H9 (cell line): ENCODE measurements at places on chromosomes 5 and 9. TPM values are rescaled to one million over a fixed set of nuclear protein-coding genes. Genes with fewer than 3 reads are reported as not detected.

DNA sequence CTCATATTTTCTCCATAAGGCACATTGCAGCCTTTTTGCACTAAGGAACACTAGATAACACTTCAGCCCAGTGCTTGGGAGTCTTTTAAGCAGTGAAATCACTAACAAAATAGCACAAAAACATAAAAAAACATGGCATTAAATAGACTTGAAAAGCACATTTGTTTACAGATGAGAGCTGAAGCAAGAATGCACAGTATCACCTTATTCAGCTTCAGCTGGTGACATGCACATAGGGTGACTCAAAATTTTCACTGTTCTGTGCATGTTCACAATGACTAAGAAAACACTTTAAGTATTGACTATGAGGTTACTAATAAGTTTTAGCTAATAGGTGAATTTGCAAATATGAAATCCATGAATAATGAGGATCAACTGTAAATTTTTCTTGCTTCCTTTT lies 293.9 kb upstream of the TARS1 start:
- DNase-seq, result no peak
- no peaks in the 10 kb centered on the region for H3K4me1 ChIP-seq
- H3K36me3 ChIP-seq, result no peaks in the 10 kb centered on the region
- H3K27me3 ChIP-seq, result no peaks in the 10 kb centered on the region

GRCh38 chr5:69415584-69415958 lies 655 bp downstream of the MARVELD2 start:
- peak overlapping the region; percentile 63 for H3K27ac ChIP-seq
- peak; percentile 43 for DNase-seq

NSUN2 gene
- total RNA-seq, result 115 and 116 TPM in 2 replicates

- DNase-seq, result no peak
- no peaks in the 10 kb centered on the region for H3K27me3 ChIP-seq
- H3K4me3 ChIP-seq, result no peak overlapping the region
These were observed 128.3 kb downstream of the C5orf15 start for GRCh38 chr5:133840168-133840567.

- H3K4me3 ChIP-seq, result no peak overlapping the region
- H3K27ac ChIP-seq, result no peak overlapping the region
- DNase-seq, result no peak
- H3K4me1 ChIP-seq, result peaks cover 4% of the 10 kb centered on the region; the same call in 1 of the 2 replicates
These were observed 61.5 kb downstream of the CRB2 start for GRCh38 chr9:123417289-123418051.

- DNase-seq, result no peak
- H3K36me3 ChIP-seq, result no peaks in the 10 kb centered on the region
- no peaks in the 10 kb centered on the region for H3K27me3 ChIP-seq
- H3K27ac ChIP-seq, result no peak overlapping the region
- no peaks in the 10 kb centered on the region for H3K4me1 ChIP-seq
These were observed 32.9 kb upstream of the GPR151 start for GRCh38 chr5:146548781-146549449.

DNA sequence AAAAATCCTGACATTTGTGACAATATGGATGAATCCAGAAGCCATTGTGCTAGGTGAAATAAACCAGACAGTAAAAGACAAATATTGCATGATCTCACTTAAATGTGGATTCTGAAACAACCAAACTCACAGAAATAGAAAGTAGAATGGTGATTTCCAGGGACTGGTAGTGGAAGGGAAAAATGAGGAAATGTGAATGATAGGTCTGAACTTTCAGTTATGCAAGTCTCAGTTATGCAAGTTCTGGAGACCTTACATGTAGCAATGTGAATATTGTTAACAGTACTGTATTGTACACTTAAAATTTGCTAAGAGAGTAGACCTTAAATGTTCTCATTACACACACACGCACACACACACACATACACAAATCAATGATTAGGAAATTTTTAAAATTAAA lies 84.9 kb downstream of the SLCO4C1 start:
- H3K4me3 ChIP-seq, result no peak overlapping the region
- H3K27me3 ChIP-seq, result peaks cover 2% of the 10 kb centered on the region; the same call in 1 of the 2 replicates
- no peaks in the 10 kb centered on the region; the same call in 1 of the 2 replicates for H3K4me1 ChIP-seq
- no peaks in the 10 kb centered on the region for H3K36me3 ChIP-seq
- no peak overlapping the region for H3K27ac ChIP-seq

DNA sequence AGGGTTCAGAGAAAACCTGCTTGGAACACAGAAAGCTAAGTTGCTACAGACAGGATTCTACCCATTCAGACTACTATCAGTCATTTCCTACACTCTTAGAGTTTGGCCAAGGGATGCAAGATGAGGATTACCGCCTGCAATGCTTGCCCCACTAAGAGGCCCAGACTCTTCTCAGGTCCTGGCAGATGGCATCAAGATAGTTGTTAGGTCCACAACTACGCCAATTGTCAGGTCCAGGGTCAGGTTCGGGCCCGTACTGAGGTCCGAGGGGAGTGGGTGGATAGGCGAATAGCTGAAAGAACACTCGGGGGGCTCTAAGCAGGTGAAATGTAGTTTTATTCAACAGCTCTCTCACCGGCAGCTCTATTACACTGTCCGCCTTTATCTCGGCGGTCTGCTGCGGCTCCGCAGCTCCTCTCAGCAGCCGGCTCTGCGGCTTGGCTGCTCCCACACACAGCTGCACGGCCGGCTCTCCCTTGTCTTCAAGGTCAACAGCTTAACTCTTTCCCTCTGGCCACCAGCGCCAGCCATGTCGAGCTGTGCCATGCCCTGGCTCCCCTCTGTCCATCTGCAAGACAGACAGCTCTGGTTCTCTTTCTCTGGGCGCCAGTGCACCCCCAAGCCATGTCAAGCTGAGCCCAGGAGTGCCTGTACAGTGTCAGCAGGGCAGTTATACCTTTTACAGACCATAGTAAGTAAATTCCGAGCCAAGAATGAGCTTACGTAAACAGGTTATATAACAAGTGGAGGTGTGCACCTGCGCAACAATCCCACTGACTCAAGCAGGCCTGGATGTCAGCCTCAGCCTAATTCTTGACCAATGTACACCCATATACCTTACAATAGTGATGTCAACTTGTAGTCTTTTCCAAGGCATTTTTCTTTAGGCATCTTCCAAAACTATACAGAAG lies 24.0 kb downstream of the ENC1 start:
- DNase-seq, result no peak
- H3K4me3 ChIP-seq, result no peak overlapping the region
- H3K4me1 ChIP-seq, result no peaks in the 10 kb centered on the region
- peaks cover 7% of the 10 kb centered on the region; the same call in 1 of the 2 replicates for H3K36me3 ChIP-seq
- H3K27me3 ChIP-seq, result no peaks in the 10 kb centered on the region

IFNK gene
- not detected in 2 replicates for total RNA-seq

KIF24 gene
- 3.7 and 4.0 TPM in 2 replicates for total RNA-seq

DNA sequence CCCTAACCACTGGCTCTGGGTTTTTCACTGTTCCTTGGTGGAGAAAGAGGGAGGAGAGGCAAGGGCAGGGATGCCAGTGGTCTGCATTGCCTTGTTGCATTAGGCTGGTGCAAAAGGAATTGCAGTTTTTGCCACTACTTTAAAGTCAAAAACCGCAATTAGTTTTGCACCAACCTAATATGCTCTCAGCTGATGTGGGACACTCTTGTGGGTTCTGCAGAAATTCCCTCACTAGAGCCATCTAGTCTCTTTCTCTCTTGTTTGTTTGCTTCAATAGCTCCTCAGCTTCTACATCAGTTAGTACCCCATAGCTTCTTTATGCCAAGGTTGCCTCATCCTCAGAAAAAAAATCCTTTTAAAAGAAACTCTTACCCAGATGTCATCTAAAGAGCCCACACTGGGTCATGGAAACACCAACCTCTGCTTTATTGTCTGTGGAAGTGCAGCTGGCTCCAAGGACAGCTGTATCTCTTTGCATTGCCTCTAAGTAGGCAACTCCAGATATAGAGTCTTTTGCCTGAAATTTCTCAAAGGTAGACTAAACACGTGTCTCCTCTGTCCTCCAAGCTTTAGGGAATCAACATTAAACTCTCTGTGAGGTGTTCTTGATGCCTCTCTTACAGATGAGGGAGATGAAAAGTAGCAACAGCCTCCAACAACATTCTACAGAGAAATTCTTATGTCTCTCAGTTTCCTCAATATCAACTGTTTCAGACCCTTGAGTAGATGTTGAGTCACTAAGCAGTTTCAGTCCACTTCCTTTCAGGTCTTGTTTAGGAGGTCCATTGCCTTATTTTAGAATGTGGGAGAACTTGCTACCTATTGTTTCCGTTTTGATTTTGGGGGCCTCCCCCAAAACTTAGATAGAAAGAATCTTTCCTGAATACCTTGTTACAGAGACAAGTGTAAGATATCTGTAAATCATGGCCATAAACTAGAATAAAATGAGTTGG lies 84.9 kb upstream of the MEF2C start:
- no peak overlapping the region for H3K4me3 ChIP-seq
- no peaks in the 10 kb centered on the region for H3K36me3 ChIP-seq
- no peak for DNase-seq
- H3K4me1 ChIP-seq, result no peaks in the 10 kb centered on the region
- H3K27ac ChIP-seq, result no peak overlapping the region

LRRC19 gene
- total RNA-seq, result not detected in 2 replicates

DNA sequence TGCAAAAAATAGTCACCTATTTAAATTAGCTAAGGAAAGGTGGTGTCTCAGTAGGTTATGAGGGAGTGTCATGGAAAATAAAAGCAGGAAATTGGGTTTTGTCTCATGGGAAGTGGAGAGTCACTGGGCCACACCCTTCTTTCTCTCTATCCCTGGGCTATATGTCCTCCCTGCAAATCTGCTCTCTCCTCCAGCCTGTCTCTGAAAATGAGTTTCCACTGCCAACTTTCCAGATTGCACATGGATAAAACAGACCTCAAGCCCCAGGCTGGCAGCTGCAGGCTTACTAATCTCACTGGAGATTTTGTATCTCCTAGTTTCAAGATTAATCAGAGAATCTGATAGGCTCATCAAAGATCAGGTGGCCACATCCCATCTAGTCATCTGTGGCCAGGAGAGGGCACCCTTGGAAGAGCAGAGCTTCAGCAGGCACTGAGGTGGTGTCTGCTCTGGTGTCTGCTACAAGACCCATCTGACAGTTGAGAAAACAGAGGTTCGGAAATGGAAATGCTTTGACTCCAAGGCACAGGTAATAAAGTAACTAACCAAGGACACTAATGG lies 178.9 kb downstream of the MSX2 start:
- no peaks in the 10 kb centered on the region for H3K27me3 ChIP-seq
- peak; percentile 49 for DNase-seq
- H3K27ac ChIP-seq, result no peak overlapping the region
- no peaks in the 10 kb centered on the region for H3K4me1 ChIP-seq

- no peaks in the 10 kb centered on the region for H3K27me3 ChIP-seq
- no peak overlapping the region for H3K27ac ChIP-seq
- H3K36me3 ChIP-seq, result peaks cover 8% of the 10 kb centered on the region; the same call in 1 of the 2 replicates
- no peak overlapping the region for H3K4me3 ChIP-seq
- no peaks in the 10 kb centered on the region for H3K4me1 ChIP-seq
- DNase-seq, result no peak
These were observed 290.6 kb downstream of the AOPEP start for GRCh38 chr9:95017062-95017461.

IFT74 gene
- 14.9 and 16.2 TPM in 2 replicates for total RNA-seq

- H3K4me1 ChIP-seq, result no peaks in the 10 kb centered on the region
- peaks cover 19% of the 10 kb centered on the region for H3K36me3 ChIP-seq
- H3K27me3 ChIP-seq, result no peaks in the 10 kb centered on the region
- no peak overlapping the region for H3K27ac ChIP-seq
- H3K4me3 ChIP-seq, result no peak overlapping the region
These were observed 87.9 kb downstream of the FBXL7 start for GRCh38 chr5:15587916-15588315.
